ENCODE measurements at places on chromosomes 16 and 17.
A peak's percentile ranks its signal among the peaks of the same experiment; 100 is the strongest.

DNA sequence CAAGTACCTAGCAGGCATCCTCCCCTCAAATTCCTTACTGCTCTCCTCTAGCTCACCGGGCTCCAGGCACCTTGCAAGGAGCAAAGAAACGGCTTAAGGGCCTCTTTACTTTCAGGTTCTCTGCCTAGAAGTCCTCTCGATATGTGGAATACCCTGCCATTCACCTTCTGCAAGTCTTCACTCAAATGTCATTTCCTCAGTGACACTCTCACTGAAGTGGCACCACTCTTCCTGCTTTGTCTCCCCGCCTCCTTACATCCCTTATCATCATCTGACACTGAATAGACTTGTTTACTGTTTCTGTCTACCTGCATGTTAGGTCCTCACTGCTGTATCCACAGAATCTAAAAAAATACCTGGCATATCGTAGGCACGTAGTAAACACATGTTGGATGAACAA, 947 bp downstream of the SLC7A6OS start:
- no peak for DNase-seq

DNA sequence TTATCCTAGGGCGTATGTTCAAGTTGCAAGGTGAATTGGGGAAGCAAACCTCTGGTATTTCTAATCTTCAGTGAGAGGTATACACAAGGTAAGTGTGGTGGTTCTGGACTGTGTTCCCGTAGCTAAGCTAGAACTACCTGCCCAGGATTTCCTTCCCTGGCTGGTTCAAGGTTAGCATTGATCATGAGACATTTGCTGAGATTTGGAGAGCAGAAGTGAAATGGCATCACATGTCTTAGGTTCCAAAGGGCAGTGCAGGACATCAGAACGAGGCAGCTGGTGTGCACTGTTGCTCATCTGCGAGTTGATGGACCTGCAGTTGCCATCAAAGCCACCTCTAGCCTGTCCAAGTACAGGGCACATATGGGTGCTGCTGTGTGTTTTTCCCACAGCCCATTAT, 95.2 kb downstream of the EMP2 start:
- no peak for DNase-seq

GRCh38 chr17:34852614-34853013, 108.6 kb downstream of the CCT6B start:
- DNase-seq: no peak

DNA sequence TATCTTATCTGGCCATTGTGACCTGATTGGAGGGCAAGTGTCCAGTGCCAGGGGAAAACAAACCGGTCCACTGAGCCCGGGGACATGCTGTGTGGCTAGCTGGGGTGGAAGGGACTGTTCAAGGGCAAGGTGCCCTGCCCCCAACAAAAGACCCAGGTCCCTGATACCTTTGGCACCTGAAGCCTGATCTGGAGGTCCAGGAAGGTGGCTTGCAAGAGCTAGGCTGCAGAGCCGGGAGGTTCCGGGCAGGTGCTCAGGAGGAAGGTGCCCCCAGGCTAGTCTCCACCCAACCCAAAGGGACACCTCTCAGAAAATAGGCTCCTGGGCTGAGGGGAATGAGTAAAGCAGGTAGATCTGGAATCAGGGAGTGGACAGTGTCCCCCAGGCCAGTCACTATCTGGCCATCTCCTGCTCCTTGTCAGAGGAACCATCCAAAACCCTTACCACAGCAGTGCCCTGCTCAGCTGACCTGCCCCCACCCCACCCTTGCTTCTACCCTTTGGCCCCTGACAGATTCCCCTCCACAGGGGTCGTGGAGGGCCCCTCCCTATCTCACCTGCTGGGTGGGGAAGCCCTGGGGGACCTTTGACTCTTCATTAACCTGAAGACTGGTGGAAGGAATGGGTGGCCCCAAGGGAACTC, 6.2 kb downstream of the NAT9 start:
- no peak for DNase-seq

DNA sequence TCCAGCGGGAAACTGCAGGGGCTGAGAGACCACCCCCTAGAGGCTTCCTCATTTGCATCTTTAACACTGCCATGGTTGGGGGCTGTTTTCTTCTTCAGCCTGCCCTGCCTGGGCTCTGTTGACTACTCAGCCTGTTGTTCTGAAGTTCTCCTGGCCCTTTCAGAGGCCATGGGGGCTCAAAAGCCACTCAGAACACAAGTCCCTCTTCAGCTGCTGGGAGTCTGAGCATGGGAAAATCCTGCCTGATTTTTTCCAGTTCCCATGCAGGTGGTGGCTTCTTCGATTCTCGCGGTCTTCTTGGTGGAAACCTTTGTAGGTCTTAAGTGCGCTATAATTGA, 36.3 kb downstream of the PLCG2 start:
- no peak for DNase-seq

- no peak for DNase-seq
Observed at GRCh38 chr16:253833-254232, 19.2 kb downstream of the FAM234A start.

- DNase-seq: no peak
Observed at GRCh38 chr17:31321966-31322365, 544 bp upstream of the EVI2A start.

GRCh38 chr17:33517746-33518145, 224.7 kb upstream of the ASIC2 start:
- DNase-seq: no peak

- no peak for DNase-seq
Observed at GRCh38 chr17:72691017-72691416, 401.5 kb downstream of the SLC39A11 start.

DNA sequence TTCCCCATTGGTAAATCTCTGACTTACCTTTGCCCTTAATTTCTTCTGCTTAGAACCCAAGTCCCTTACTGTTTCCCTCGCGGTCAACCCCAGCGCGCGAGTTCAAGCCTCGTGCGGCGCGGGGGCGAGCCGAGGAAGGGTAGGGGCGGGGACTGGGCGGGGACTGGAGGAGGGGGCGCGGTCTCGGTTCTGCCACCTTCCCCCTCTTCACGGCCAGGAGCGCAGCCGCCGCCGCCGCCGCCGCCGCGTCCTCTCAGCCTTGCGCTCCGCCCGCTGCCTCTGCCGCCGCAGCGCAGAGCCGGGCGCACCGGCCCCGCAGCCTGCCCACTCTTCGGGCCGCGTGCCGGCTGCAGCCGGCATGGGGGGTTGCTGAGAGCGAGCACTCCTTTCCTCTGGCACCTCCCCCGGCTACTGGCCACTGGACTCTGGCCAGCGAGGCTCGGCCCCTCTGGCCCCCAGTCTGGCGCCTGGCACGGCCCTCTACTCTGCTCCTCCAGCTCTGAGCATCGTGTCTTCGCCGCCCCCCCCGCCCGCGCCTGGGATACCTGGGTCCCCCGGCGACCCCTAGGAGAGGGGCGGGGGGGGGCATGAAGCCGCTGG, at the start of gene RAPGEFL1:
Gene RAPGEFL1, plus strand, starts transcription at position 196 of the 600 bp plus-strand sequence. Its CDS starts 392 bp downstream, at position 588.
- DNase-seq: peak; percentile 80

DNA sequence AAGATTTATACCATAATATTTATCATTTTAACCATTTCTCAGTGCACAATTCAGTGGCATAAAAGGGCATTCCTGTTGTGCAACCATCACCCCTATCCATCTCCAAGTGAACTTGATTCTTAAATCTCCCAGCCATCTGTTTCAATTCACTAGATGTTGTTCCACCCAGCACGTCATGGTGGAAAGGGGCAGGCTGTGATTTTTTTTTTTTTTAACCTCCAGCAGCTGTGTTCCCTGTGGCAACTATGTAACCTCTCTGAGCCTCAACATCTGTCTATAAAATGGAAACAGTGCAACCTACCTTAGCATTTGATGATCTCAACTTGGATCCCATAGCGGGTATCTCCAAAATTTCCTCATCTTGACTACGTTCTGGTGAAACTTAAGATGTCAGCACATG, 604.5 kb downstream of the WWOX start:
- no peak for DNase-seq

DNA sequence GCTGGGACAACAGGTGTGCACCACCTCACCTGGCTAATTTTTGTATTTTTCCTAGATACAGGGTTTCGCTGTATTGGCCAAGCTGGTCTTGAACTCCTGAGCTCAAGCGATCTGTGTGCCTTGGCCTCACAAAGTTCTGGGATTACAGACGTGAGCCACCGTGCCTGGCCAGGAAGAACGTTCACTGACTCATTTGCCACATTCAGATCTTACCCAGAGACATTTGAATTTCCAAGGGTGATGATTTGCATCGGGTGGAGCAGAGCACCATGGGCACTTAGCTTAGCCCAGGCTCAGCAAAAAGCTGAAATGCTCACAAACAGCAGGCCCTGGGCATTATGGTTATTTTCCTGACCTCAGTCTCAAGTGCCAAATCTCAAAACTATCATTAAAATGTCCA, 14.5 kb upstream of the ADORA2B start:
- DNase-seq: no peak

DNA sequence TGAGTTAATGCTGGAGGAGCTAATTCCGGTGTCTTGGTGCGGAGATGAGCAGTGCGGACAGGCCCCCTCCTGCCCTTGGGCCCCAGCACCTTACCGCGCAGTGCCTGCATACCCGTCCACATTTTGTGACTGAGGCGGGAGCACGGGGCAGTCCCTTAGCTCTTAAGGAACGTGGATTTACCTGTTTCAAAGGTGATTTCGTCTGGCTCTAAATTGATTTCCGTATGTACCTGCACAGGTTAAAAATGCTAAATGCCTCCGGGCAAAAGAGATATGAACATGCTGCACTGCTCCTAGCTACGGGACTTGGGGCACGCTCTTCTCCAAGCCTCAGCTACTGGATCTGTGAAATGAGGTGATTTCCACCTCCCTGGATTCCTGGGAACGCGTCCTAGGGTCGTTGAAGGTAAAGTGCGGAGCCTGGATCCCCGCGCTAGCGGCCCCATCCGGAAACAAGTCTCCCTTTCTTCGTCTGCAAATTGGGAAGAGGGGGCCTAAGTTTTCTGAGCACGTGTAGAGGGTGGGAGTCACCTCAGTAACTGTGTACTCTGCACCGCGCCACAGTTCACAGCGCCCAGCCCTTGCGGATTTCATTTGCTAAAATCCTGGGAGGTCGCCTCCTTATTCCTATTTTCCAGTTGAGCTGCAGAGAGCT, 669 bp upstream of the CRISPLD2 start:
- no peak for DNase-seq

- DNase-seq: no peak
Observed at GRCh38 chr16:75263291-75263962, 12.0 kb upstream of the BCAR1 start.

DNA sequence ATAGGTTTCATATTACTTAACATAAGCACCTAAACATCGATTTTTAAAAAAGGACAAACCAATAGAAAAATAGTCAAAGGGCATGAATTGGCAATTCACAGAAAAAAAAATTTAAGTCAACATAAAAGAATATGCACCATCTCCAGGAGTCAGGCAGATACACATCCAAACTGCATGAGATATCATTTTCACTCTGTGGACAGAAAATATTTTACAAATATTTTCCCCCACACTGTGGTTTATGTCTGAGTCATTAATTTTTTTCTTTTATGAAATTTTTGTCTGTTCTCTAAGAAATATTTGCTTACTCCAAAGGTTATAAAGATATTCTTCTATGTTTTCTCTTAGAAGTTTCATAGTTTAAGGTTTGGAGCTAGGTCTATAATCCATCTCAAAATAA, 74.4 kb upstream of the DNAH17 start:
- no peak for DNase-seq

DNA sequence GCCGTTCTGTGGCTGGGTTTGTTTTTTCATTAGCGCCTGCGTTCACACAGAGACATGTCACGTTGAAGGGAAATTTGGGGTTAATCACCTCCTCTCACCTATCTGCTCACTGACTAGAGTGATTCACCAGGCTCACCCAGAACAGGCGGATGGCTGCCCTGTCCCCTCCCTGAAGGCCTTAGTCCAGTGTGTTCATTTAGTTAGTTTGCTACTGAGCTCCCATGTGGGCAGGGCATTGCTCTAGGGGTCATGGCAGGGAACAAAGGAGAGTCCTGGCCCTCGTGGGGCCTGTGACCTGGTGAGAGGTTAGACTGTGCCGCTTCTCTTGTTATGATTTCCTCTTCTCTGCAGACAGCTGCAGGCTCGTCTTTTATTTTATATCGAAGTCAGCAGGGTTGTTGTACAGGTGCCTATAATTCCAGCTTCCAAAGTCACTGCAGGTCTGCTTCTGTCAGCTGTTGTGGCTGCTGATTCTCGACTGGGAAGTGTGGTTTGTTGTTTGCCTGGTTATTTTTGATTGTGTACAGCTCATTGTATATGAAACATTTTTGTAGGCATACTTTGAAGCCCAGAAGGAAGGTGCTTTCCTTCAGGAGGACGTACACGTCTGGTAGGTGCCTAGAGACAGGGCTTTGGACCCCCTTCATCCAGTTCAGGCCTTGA, 73.4 kb upstream of the GSE1 start:
- no peak for DNase-seq

DNA sequence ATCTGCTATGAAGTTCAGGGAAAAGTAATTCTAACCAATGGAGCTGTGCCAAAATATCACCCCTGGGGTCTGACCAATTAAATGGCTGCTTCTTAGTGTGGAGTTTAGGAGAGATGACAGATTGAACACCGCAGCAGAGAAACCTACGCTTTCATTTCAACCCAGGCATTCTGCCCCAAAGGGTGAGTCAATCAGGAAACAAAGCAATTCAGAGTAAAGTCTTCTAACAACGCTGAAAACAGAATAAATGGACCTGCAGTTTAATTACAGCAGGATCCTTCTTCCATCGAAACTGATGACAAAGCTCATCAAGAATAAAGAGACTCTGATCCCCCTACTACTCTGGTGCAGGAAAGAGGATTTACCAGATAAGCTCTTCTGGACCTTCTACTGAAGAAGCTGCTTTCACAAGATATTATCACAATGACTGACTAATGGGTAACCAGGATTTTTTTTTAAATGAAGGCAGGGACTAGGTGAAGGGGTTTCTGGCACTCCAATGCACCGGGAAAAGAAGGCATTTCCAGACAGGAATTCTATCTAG, 16.7 kb downstream of the RFFL start:
- DNase-seq: no peak

- DNase-seq: no peak
Observed at GRCh38 chr16:3797473-3797872, 80.1 kb upstream of the TRAP1 start.

- DNase-seq: no peak
Observed at GRCh38 chr16:79758615-79759346, 158.2 kb upstream of the MAF start.

DNA sequence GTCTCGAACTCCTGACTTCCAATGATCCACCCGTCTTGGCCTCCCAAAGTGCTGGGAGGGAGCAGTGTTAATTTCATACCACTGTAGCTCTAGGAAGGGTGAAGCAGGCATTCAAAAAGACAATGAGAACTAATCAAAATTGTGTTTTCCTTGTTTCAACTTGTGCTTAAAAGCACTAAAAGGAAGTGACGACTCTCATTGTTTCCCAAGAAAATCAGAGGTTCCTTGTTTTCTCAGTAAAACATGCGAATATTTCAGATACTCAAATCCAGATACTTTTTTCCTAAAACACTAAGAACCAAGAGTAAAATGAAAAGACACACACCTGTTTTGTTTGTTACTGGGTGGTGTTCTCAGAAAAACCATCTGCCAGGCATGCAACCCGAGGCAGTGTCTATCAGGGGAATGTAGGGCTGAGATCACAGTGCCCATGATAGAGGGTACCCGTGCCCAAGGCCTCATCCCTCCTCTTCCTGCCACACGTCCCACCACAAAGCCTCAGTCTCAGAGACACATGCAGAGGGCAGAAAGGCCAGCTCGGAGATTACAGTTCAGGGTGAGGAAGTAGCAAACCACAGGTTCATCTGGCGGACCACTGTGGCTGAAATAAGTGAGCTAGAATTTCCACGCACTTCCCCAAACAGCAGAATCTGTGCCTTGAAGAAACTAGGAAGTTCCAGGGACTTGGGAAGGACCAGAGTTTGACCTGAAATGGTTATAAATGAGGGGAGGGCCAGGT, 33.7 kb downstream of the GINS3 start:
- no peak for DNase-seq
